ENCODE measurements at places on chromosomes 3 and 15. TPM values are rescaled to one million over a fixed set of nuclear protein-coding genes. Genes with fewer than 3 reads are reported as not detected.

The GPR15 gene
- not detected for total RNA-seq

The PRSS50 gene
- total RNA-seq: not detected

The TRPM1 gene
- not detected for total RNA-seq

The CTXND1 gene
- total RNA-seq: 0.02 TPM

The CMSS1 gene
- 60.1 TPM for total RNA-seq

The SQOR gene
- total RNA-seq: 76.1 TPM

The CHRNA7 gene
- 4.1 TPM for total RNA-seq

Measured in A549 treated with RU486 at 1 μM for 4 hours (cell line).